ENCODE measurements at places on chromosomes 3 and 15. TPM values are rescaled to one million over a fixed set of nuclear protein-coding genes. Genes with fewer than 3 reads are reported as not detected.

The LRRK1 gene
- total RNA-seq: 5.7 TPM

The ALPK3 gene
- total RNA-seq: 1.9 TPM

The CCK gene
- 1.9 TPM for total RNA-seq

The CYP8B1 gene
- total RNA-seq: not detected

The FOXL2 gene
- total RNA-seq: not detected

The CCRL2 gene
- total RNA-seq: 0.48 TPM

The SAXO2 gene
- 1.5 TPM for total RNA-seq

The NUP210 gene
- 14.5 TPM for total RNA-seq

The CASR gene
- total RNA-seq: not detected

The RTP4 gene
- total RNA-seq: 0.35 TPM

DNA sequence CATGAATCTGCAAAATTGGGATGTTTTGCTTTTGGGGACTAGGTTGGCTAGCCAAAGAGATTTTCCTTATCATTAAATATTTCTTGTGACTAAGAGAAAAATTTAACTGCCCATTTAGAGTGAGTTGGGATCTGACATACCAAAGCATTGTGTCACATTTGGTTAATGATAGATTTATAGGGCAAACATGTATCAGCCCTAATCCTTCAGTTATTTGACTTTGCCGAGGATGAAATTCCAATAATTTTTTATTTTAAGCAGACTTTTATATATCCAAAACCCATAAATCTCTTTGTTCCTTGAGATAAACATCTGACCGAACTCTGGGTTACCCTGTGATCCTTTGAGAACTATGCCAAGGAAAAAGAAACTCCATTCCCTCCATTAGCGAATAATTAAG, 218.9 kb downstream of the CDIN1 start:
- no peaks in the 10 kb centered on the region for H3K27me3 ChIP-seq
- no peak overlapping the region for H3K27ac ChIP-seq
- no peaks in the 10 kb centered on the region for H3K4me1 ChIP-seq
- no peak for DNase-seq
- H3K36me3 ChIP-seq: no peaks in the 10 kb centered on the region

GRCh38 chr3:186255703-186256331, 106.2 kb downstream of the DGKG start:
- H3K27ac ChIP-seq: no peak overlapping the region
- no peaks in the 10 kb centered on the region for H3K36me3 ChIP-seq
- peaks cover 6% of the 10 kb centered on the region for H3K4me1 ChIP-seq
- peak overlapping the region; percentile 7 for H3K4me3 ChIP-seq
- DNase-seq: no peak
- H3K27me3 ChIP-seq: no peaks in the 10 kb centered on the region

- no peaks in the 10 kb centered on the region for H3K36me3 ChIP-seq
- H3K4me3 ChIP-seq: no peak overlapping the region
- no peak overlapping the region for H3K27ac ChIP-seq
- DNase-seq: no peak
Observed at GRCh38 chr3:126682009-126682408, 22.0 kb upstream of the CHCHD6 start.

GRCh38 chr3:18134386-18135059, 290.6 kb downstream of the SATB1 start:
- H3K4me3 ChIP-seq: no peak overlapping the region
- no peaks in the 10 kb centered on the region for H3K27me3 ChIP-seq
- peaks cover 7% of the 10 kb centered on the region for H3K4me1 ChIP-seq
- no peaks in the 10 kb centered on the region for H3K36me3 ChIP-seq
- H3K27ac ChIP-seq: no peak overlapping the region

GRCh38 chr3:143201045-143201444, 81.5 kb downstream of the CHST2 start:
- no peaks in the 10 kb centered on the region for H3K4me1 ChIP-seq
- H3K27me3 ChIP-seq: no peaks in the 10 kb centered on the region
- no peak overlapping the region for H3K27ac ChIP-seq
- H3K4me3 ChIP-seq: no peak overlapping the region
- DNase-seq: no peak
- H3K36me3 ChIP-seq: no peaks in the 10 kb centered on the region

DNA sequence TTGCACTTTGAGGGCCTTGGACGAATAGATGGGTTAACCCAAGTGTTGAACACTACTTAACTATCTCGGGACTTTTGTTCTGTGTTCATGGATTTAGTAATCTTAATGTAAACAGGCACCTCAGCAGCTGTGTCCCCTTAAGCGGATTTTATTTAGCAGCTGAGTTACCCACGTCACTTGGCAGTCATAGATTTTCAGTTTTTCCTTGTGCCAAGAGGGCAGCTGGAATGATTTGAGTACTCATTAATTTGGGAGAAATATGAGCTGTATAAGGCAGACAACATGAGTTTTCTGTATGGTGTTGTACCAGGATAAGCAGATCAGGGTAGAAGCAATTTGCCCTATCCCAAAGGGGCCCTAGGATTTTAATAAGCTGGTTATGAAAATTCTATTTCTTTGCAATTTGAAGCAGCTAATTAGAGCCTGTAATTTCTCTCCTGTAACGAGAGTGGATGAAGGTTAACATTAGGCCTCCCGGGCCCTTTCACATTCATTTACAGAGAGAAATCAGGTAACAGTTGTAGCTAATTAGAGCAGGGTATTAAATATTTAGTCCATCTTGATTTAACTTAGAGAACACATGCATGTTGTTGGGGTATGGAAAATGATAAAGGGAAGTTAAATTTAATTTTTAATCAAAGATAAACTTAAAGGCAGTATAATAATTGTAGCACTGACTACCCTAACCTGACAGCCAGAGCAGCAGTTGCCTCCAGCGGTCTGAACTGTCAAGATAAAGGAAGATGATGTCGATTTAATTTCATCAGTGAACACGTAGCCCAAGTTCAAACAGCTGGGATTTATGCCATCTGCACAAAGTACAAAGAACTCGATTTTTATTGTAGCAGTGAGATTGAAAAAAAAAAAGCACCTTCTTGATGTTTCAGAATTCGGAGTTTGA, 194.5 kb downstream of the LRTM1 start:
- no peak overlapping the region for H3K27ac ChIP-seq
- H3K36me3 ChIP-seq: no peaks in the 10 kb centered on the region

GRCh38 chr15:88021601-88022000, 234.9 kb downstream of the NTRK3 start:
- H3K36me3 ChIP-seq: no peaks in the 10 kb centered on the region
- H3K4me3 ChIP-seq: no peak overlapping the region
- H3K27me3 ChIP-seq: no peaks in the 10 kb centered on the region

DNA sequence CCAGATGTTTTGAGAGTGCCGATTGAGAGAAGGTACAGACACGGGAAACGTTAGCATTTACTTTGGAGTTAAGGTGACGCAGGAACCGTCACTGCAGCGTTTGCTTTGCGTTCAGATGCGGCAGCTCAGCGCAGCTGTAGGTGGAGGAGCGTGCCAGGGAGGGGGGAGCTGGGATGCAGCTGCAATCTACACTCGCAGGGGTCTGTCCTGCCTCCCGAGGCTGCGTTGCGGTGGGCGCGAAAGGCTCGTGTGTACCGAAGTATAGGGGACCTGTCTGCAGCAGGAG, 425 bp upstream of the FYTTD1 start:
- DNase-seq: no peak
- no peaks in the 10 kb centered on the region for H3K36me3 ChIP-seq
- H3K27me3 ChIP-seq: no peaks in the 10 kb centered on the region
- H3K4me3 ChIP-seq: peak overlapping the region; percentile 71
- H3K27ac ChIP-seq: peak overlapping the region; percentile 93

- no peak for DNase-seq
- no peak overlapping the region for H3K4me3 ChIP-seq
- peaks cover 8% of the 10 kb centered on the region for H3K36me3 ChIP-seq
- H3K4me1 ChIP-seq: no peaks in the 10 kb centered on the region
- H3K27me3 ChIP-seq: no peaks in the 10 kb centered on the region
Observed at GRCh38 chr3:113791381-113791780, 44.5 kb downstream of the ATP6V1A start.

- no peak for DNase-seq
- H3K27ac ChIP-seq: no peak overlapping the region
- H3K27me3 ChIP-seq: no peaks in the 10 kb centered on the region
- no peak overlapping the region for H3K4me3 ChIP-seq
- H3K4me1 ChIP-seq: peaks cover 22% of the 10 kb centered on the region
Observed at GRCh38 chr3:161101609-161102008, 3.5 kb downstream of the B3GALNT1 start.

- peaks cover 1% of the 10 kb centered on the region for H3K4me1 ChIP-seq
- no peak overlapping the region for H3K4me3 ChIP-seq
- no peaks in the 10 kb centered on the region for H3K27me3 ChIP-seq
Observed at GRCh38 chr3:71653414-71653807, 69.9 kb upstream of the FOXP1 start.

DNA sequence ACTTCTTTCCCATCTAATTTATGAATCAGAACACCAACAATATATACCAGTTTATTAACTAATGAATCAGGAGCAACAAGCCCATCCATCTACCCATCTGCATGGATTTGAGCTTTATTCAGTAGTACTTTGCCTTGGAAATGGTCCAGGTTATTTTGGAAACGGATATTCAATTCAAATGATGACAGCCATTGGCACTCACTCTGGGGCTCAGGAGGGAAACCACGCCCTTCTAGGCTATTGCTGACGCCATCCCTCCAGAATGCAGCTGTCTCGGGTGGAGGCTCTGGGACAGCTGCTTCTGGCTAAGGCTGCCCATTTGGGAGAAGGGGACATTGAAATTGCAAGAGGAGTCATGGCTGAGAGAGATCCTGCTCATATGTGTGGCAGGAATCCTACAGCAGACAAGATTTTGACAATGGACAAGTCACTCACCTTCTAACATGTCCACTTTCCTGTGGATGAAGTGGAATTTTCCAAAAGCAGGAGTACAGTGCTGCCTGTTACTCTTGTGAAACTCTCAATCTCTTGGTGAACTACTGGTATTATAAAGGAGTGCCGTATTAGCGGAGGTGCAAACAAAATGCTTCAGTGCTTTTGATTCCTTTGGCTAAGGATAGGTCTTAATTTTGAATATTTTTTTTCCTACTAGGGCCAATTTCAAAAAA, 29.3 kb upstream of the TRAK1 start:
- peaks cover 24% of the 10 kb centered on the region for H3K4me1 ChIP-seq
- DNase-seq: no peak
- no peaks in the 10 kb centered on the region for H3K27me3 ChIP-seq
- no peak overlapping the region for H3K4me3 ChIP-seq
- H3K36me3 ChIP-seq: no peaks in the 10 kb centered on the region
- H3K27ac ChIP-seq: peak overlapping the region; percentile 88

DNA sequence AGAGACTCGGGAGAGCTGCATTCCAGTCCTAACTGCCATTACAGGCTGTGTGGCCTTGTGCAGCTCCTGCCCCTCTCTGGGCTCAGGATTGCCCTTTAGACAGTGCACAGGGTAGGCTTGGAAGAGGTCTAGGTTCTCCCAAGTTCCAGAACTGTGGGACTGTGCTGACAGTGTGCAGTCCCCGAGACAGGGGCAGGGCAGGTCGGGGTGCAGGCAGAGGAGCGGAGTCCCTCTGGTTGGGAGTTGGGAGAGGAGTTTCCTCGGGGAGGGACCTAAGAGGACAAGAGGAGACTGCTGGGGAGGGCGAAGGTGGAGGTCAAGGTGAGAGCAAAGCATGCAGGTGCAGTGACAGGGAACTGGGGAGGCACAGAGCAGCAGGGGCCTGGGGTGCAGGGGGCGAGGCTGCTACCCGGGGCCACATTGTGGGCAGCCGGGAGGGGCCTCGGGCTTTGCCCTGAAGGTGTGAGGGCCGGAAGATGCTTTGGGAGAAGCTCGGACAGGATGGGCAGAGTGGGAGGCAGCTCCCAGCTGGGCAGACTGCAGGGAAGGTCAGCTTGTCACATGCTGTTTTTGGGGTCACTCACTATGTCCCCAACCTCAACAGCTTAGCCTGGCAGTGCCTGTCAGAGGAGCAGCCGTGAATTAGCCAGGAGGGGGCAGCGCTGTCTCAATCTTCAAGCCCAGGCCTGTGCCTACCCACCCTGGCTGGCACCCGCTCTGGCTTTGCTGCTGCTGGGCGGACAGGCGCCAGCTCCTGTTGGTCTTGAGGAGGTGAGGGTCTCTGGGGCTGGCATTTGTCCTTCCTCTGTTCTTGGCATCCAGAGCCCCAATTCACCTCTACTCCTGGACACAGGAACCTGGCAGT, 15.4 kb upstream of the CSPG4 start:
- peaks cover 25% of the 10 kb centered on the region for H3K4me1 ChIP-seq
- DNase-seq: no peak
- no peaks in the 10 kb centered on the region for H3K36me3 ChIP-seq
- H3K27ac ChIP-seq: no peak overlapping the region
- no peak overlapping the region for H3K4me3 ChIP-seq

- H3K4me3 ChIP-seq: no peak overlapping the region
- H3K27me3 ChIP-seq: no peaks in the 10 kb centered on the region
- H3K27ac ChIP-seq: no peak overlapping the region
- no peak for DNase-seq
Observed at GRCh38 chr15:53681056-53681455, 78.4 kb downstream of the WDR72 start.

DNA sequence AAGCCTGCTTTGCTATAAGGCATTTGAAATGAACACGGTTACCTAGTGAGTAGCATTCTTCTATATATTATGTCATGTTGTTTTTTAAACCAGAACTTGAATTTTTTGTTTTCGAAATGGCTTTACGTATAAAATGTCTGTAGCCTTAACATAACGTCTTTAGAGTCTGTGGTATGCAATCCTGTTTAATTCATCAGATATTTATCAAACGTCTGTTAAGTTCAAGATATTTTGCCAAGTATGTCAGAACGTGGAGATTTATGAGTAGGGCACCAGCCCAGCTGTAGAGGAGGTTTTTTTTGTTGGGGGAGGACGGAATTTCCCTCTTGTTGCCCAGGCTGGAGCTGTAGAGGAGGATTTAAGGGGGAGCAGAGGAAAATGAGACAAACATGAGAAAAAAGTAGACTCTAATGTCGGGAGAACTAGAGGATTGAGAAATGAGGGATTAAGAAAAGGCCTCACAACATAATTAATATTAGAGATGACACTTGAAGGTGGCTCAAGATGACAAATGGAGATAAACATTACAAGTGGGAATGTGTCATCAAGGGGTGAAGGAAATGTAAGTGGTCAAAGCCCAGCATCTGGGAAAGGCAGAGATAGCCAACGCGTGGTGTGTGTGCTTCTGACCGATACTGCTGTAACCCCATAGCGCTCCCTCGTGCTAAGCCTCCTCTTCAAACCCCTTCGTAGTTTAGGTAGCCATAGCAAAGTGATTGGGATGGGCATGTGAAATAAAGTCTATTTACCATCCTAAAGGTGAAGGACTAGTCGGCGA, 154.0 kb upstream of the GOLGA6L4 start:
- DNase-seq: no peak
- H3K4me3 ChIP-seq: no peak overlapping the region
- no peaks in the 10 kb centered on the region for H3K36me3 ChIP-seq

DNA sequence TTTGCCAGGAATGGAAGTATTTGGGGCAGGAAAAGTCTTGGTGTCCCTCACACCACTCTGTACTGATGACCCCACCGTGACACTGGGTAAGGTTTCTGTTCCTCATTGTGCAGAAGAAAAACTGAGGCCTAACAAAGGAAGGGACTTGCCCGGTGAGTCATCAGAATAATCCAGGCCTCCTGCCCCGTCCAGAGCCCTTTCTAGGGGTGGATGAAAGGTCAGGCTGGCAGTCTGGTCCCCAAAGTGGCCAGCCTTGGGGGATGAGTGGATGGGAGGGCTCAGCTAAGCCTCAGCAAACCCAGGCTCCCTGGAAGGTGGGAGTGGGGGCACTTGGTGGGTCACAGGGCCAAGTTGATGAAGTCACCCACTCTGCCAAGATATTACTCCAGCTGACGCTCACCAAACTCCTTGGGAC, 2.3 kb upstream of the DNAH1 start:
- H3K4me1 ChIP-seq: peaks cover 21% of the 10 kb centered on the region
- peak overlapping the region; percentile 69 for H3K27ac ChIP-seq
- H3K4me3 ChIP-seq: no peak overlapping the region
- no peaks in the 10 kb centered on the region for H3K27me3 ChIP-seq
- H3K36me3 ChIP-seq: peaks cover 5% of the 10 kb centered on the region
- no peak for DNase-seq

GRCh38 chr15:99403597-99403996, 152.3 kb downstream of the LRRC28 start:
- H3K27ac ChIP-seq: no peak overlapping the region
- no peaks in the 10 kb centered on the region for H3K36me3 ChIP-seq
- DNase-seq: no peak
- no peaks in the 10 kb centered on the region for H3K27me3 ChIP-seq
- H3K4me1 ChIP-seq: peaks cover 6% of the 10 kb centered on the region

Measured in esophagus squamous epithelium (tissue), 5 donors.